ENCODE measurements at places on chromosomes 1 and 21. TPM values are rescaled to one million over a fixed set of nuclear protein-coding genes. Genes with fewer than 3 reads are reported as not detected.

DNA sequence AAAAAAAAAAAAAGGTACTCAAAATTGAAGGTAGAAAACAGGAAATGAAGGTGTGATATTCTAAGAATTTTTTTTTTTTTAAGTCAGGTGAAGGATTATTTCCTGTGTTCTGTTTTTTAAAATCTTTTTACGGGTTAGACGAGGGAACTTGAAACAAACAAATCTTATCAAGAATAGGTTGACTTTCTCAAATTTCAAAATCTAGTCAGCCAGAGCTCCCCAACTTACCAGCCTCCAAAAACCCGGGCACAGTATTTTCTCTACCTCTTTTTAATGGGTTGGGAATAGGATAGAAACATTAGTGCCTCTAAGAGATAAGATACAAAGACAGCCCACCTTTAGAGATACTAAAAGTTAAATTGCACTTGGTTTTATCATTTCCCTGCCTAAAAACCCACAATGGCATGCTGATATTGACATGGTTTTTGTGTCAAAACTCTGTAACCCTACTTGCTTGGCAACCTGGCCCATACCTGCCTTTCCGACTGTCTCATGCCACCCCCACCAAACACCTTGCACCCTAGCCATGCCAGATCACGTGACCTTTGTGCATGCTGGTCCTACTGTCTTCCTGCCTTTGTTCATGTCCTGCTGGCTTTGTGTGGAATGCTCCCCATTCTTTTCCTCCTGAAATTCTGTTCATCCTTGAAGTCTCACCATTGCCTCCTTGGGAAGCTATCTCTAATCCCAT is 4.2 kb downstream of the RCAN3 start:
- DNase-seq: no peak

DNA sequence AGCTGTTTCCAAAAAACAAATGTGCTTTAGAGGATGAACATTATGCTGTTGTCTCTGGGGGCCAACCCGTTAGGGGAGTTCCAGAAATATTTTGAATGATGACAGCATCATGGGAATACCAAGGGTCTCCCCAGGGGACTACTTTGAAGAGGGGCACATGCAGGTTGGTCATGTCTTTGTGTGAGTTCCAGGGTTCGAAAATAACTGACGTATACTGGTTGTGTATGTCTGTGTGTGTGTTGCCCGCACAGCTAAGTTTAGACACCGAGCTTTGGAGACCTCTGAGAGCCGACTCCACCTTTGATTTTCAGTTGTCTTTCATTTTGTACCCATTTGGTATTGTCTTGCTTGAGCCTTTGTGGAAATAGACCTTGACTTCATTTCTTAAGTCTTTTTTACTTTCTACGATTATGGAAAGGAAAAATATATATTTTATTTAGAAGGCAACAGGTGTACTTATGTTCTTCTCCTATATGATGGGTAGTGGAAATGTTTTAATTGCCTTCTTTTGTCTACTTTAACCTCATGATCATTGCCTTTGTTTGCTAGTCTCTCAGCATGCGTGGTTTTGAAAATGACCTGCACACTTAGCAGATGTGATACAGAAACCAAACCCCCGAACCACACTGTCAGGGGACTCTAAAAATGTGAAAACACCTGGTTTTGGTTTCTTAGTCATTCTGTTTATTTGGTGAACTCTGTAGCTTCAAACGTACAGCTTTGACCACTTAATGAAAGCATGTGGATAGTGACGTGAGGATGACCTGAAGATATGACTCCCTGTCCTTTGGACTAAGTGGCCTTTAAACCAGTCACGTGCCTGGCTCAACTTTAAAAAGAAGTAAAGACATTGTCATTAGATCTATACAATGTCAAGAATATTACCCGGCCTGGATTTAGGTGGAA is 56.5 kb downstream of the GALNT2 start:
- no peak for DNase-seq

- DNase-seq: no peak
Measured at GRCh38 chr1:116735246-116735645, 19.0 kb upstream of the CD2 start.

DNA sequence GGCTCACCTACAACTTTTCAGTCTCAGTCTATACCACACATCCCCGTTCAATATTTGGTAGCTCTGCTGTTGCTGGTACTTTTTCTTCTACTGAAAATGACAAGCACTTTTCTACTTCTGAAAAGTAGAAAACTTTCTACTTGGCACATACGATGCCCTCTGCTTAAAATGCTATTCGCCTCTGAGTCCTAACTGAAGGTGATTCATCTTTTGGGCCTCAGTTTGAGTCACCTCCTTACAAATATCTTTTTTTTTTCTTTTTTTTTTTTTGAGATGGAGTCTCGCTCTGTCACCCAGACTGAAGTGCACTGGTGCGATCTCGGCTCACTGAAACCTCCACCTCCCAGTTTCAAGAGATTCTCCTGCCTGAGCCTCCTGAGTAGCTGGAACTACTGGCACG is 136.0 kb upstream of the CYYR1 start:
- DNase-seq: no peak

- no peak for DNase-seq
Measured at GRCh38 chr1:119774746-119775490, 6.2 kb upstream of the HMGCS2 start.

- DNase-seq: no peak
Measured at GRCh38 chr1:23915466-23915865, 2.3 kb upstream of the CNR2 start.

DNA sequence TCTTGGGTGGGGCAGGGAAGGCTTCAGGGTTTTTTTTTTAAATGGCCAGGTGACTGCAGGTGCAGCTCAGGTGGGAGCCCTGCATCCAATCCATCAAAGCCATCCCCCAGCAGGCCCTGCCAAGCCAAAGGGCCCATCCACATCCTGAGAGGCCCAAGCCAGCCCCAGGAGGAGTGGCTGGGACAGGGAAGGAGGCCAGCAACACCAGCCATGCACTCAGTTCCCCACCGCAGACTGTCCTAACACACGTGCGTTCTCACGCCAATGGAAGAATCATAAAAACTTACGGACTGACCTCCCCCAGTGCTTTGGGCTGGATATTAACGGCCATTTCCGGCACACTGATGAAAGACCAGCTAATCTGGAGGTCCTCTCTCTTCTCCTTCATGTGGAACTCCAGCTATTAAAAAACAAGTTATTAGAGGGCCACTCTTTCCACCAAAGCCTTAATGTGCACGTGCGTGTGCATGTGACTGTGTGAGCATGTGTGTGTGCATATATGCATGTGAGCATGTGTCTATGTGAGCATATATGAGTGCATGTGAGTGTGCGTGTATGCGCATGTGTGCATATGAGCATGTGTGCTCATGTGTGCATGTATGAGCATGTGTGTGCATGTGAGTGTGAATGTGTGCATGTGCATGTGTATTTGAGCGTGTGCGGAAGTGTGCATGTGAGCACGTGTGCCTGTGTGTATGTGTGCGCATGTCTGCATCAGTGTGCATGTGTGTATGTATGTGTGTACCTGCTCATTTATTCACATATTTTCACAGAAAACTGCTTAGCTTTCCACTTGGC is 35.1 kb downstream of the C2CD2 start:
- DNase-seq: no peak

GRCh38 chr1:66712839-66713238 is 39.4 kb upstream of the DYNLT5 start:
- no peak for DNase-seq

The ASCL5 gene
- total RNA-seq: not detected

The PTGFR gene
- not detected for total RNA-seq

The MCOLN2 gene
- total RNA-seq: 19.9 TPM

The TRIM62 gene
- total RNA-seq: 14.4 TPM

The XCL1 gene
- 22.8 TPM for total RNA-seq

The CDKN2C gene
- 62.9 TPM for total RNA-seq

The ARMH1 gene
- 95.7 TPM for total RNA-seq

Data from activated naive CD8-positive, alpha-beta T cell treated with anti-CD3 and anti-CD28 coated beads, Interleukin-2, amount 10 ng/mL, durations not matched to agents 7 days and 5 days (primary cell).